CD4-positive, alpha-beta T cell treated with Interleukin-17A for 4 hours (primary cell): ENCODE measurements at places on chromosomes 11 and 22.

DNA sequence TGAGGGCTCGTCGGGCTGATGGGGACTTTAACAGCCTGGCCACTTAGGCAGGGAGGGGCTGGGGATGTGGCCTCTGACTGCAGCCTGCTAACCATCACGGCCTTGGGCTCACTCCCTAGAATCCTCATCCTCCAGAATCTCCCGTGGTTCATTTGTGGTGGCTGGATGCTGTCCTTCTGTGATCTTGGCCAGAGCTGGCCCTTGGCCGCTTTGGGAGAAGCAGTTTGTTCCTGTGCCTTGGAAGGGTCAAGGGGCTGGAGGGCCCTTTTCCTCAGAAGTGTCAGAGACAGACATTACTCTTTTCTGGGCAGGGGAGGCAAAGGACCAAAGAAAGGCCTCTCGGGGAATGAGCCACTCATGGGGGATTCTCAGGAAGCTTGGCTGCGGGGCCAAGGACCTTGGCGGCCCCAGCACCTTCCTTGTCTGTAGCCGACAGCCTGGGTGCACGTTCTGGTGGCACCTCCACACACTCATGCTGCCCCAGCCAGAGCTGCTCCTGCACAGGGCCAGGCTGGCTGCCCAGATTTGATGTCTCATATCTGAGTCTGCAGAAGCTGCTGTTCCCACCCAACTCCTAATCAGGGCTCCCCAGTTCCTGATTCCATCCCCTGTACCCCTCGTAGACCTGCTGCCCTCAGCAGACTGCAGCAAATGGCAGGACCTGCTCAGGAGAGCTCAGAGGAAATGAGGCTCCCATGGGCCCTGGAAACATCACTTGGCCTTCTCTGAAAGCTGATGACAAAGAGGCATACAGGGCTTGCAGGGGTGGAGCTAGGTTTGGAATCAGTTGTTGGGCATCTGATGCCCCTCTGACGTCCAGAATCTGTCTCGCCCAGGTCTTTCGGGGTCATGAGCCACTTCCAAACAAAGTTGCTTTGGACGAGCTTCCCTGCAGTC lies 107.7 kb downstream of the CTTN start:
- DNase-seq = no peak

DNA sequence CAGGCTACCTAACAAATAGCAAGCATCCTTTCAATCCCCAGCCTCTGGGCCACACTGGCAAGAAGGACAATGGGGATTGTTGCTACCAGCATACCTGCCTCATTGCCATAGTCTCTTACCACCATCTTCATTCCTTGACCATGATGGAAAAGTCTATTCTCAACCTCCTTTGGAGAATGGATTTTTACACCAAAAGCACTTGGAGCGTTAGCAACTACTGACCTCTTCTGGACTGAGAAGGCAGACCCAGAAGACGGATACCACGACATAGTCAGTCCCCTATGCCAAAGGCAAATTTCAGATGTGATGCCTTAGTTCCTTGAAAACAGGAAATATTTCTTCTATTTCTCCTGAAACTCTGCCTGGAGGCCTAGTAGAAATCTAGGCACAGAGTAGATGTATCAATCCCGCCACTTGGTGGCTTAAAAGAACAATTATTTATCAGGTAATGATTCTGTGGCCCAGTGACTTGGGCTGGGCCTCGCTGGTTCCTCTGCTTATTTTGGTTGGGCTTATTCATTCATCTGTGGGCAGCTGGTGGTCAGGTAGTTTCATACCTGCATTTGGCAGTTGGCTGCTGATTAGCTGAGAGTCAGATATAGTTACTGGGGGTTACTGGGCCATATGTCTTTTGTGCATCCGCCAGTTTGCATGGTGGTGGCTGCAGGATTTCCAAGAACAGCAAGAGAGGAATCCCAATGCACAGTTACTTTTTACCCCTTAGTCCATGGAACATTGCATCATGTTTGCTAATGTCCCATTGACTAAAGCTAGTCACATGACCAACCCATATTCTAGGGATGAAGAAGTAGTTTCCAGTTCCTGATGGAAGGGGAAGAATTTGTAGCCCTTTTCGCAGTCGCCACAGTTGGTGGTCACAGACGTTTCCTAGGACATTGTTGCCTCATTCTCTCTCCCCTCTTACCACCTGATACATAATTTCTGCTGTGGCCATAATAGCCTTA lies 75.2 kb downstream of the DHCR7 start:
- DNase-seq = no peak

DNA sequence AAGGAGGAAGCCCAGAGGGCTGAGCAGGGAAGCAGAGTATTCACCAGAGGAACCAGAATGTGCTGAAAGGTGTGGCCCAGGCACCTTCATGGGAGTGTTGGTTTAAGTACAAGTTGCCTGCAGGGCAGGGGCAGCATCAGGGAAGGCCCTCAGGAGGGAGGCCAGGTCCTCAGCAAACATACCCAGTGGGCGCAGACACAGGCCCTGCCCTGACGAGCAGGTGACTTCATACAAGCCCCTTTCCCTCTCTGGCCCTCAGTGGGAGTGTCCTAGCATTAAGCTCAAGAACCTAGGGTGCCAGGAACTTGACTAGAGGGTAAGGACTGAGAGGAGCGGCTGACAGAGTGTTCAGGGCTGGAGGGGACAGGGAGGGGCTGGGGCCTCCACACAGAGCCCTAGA lies 7.5 kb upstream of the CASTOR1 start:
- DNase-seq = no peak

DNA sequence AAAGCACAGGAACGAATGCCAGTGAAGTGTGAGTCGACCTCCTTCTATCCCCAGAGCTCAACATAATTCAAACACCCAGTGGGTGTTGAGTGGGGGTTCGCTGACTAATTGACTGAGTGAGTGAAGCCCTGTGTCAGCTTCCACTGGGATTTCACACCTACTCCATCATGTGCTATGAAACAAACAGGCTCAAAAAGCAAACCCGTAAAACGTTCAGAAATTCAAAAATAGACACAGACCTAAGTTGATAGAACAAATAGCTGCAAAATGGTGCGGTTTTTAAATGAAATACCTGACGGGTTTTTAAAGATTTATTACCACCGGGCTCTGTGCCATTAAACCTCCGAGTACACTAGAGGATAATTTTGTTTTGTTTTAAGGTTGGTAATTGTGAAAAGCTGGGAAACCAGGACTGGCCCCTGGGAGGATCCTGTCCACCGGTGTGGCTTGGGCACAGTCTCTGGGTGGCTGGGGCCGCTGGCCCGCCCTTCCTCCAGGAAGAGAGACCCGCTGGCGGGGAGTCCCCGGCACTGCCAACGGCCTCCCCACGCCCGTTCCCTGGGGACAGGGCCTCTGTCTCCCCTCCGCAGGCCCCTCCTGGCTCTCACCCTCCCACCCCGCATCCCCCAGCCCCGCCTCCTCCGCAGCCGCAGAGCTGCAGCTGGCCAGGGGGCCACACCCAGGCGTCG lies 13.6 kb downstream of the KCNJ5 start:
- DNase-seq = no peak

GRCh38 chr11:100823360-100823759 lies 136.3 kb downstream of the ARHGAP42 start:
- no peak for DNase-seq

- no peak for DNase-seq
Measured at GRCh38 chr11:36364551-36365325, 68.7 kb downstream of the PRR5L start.

DNA sequence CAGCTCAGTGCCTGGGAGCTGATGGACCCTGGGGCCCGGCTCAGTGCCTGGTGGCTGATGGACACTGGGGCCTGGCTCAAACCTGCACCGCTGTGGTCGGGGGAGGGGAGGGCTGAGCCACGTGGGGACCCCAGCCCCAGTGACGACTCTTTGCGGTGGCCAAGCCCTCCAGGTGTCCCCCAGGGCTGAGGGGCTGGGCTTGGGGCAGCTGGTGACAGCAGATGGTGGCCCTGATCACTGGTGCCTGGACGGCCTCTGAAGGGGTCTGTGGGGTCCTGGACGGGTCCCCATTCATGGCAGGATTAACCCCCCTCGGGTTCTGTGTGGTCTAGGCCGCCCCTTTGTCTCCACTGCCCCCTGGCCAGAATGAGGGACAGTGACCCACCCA lies 3.4 kb upstream of the MUC5B start:
- no peak for DNase-seq

GRCh38 chr11:77058900-77059299 lies 7.9 kb upstream of the CAPN5 start:
- no peak for DNase-seq

- no peak for DNase-seq
Measured at GRCh38 chr11:115384236-115384635, 120.0 kb downstream of the CADM1 start.

- DNase-seq = no peak
Measured at GRCh38 chr11:71109186-71109585, 143.2 kb downstream of the SHANK2 start.
